CD4-positive, alpha-beta T cell treated with Interleukin-10 for 1 hour (primary cell): ENCODE measurements at places on chromosomes 13 and 19.

- no peak for DNase-seq
Observed at GRCh38 chr19:5993201-5993600, 15.3 kb upstream of the RANBP3 start.

- peak; percentile 68 for DNase-seq
Observed at GRCh38 chr19:55467236-55468053, 2.9 kb upstream of the C19orf85 start.

GRCh38 chr13:39521701-39522100 lies 81.3 kb downstream of the LHFPL6 start:
- DNase-seq: no peak

DNA sequence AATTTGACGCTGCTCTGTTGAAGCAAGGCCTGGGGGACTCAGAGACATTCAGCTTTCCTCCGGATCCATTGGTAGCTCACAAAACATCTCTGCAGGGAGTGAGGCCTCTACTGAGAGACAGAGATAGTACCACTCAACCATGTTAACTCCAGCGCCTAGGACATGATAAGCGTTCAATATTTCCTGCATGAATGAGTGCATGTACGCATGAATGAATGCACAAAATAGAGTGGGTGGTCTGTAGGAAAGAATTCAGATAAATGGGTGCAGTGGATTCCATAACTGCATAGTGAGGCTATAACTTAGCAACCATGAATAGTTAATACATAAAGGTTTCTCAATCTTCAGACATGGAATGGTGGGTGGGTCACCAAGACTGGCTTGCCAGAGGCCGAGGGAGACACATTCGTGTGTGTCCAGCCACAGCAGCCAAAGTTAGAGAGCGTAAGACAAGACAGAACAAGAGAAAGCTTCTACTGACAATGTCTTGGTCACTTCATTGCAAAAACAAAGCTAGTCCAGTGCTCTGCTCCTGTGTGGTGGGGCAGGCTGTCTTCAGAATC lies 36.3 kb upstream of the RCBTB2 start:
- no peak for DNase-seq

DNA sequence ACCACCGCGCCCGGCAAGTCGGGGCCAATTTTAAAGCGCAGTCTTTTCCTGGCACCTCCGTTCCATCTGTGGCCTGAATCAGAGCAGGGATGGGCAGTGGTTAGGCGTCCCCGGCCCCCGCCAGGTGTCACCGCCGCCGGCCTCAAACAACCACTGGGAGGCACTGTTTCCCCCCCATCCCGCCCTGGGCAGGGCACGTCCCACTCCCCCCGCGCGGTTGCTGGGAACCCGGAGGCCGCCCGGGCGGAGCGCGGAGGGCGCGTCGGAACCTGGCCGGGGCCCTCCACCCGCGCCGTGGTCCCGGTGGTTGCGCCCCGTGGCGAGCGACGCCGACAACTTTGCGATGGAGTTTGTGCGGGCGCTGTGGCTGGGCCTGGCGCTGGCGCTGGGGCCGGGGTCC lies at the start of gene GRIN3B:
GRIN3B (plus strand) TSS at position 325 of the 400 bp plus-strand sequence; CDS start at position 344, 19 bp downstream.
- DNase-seq: peak; percentile 74

DNA sequence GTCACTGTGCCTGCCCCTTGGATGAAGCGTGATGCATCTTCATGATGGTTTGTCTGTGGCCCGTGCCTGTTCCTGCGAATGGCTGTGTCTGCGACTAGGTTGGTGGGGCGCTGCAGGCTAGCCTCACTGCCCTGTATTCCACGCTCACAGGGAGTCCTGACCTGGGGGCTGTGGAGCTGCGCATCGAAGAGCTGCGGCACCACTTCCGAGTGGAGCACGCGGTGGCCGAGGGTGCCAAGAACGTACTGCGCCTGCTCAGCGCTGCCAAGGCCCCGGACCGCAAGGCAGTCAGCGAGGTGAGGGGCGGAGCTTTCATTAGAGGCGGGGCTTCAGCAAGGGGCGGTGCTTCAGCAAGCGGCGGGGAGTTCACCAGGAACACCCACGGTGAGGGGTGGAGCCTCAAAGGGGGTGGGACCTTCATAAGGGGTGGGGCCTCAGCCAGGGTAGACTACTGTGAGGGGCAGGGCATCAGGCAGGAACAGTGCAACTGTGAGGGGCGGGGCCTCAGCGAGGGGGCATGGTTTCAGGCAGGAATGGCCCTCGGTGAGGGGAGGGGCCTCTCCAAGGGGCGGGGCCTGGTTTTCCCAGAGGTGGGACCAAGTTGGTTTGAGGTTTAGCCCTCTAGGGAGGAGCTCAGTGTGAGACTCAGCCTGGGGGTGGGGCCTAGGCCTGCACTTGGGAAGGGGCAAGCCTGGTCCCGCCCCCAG lies 17.2 kb downstream of the PKN1 start:
- DNase-seq: peak; percentile 79

DNA sequence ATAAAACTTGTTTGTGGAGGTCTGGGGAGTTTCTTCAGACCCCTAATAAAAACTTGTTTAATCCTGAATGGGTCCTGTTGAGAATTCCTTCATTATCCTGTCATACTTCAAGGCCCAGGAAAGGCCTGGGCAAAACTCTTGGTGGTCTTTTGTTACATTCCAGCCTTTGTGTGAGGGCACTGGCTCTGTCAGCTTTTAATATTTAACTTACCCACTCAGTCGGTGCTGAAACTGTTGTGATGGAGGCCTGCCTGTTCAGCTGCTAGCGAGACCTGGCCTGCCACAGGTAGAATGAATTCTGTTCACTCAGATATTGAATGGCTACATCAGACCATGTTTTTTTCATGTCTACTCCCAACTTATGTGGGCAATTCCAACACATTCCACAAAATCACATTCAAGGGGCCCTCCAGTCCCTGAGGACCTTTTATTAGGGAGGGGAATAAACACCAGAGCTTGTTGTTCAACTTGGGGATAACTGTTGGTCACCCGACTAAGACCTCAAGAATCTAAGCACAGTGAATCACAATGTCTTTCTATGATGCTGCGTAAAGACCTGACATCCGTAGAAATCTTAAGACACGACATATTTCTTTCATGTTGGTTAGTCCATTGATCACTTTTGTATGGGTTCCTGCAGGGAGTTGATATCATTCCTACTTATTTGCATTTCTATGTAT lies 12.5 kb downstream of the NLRP8 start:
- DNase-seq: no peak

- no peak for DNase-seq
Observed at GRCh38 chr13:24348797-24349515, 39.6 kb downstream of the C1QTNF9 start.

DNA sequence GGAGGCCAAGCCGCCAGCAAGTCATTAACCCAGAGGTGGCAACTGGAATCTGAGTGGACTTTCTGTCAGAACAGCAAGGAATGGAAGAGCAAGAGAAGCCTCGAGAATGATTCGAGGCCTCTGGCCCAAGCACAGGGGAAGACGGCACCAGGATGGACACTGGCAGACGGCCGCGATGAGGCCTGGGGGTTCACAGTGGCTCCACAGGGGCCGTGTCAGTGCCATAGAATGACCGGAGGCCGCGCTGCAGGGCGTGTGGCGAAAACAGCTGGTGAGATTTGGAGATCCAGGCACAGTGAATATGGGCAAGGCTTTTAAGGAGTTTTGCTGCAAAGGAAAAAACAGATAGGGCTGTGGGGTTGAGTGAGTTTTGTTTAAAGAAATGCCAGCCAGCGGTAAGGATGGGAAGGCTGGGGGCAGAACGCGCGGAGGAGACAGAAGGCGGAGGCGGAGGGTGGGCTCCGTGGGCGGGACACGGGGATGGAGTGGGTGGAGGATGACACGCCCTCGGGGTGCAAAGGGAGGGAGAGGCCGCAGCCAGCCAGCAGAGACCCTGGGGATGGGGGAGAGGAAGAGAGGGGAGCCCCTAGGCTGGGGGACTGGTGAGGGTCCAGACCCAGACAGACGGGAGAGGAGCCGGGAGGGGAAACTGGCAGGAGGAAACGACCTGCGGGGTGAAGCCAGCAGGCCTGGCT lies 130.5 kb downstream of the RNF17 start:
- no peak for DNase-seq

DNA sequence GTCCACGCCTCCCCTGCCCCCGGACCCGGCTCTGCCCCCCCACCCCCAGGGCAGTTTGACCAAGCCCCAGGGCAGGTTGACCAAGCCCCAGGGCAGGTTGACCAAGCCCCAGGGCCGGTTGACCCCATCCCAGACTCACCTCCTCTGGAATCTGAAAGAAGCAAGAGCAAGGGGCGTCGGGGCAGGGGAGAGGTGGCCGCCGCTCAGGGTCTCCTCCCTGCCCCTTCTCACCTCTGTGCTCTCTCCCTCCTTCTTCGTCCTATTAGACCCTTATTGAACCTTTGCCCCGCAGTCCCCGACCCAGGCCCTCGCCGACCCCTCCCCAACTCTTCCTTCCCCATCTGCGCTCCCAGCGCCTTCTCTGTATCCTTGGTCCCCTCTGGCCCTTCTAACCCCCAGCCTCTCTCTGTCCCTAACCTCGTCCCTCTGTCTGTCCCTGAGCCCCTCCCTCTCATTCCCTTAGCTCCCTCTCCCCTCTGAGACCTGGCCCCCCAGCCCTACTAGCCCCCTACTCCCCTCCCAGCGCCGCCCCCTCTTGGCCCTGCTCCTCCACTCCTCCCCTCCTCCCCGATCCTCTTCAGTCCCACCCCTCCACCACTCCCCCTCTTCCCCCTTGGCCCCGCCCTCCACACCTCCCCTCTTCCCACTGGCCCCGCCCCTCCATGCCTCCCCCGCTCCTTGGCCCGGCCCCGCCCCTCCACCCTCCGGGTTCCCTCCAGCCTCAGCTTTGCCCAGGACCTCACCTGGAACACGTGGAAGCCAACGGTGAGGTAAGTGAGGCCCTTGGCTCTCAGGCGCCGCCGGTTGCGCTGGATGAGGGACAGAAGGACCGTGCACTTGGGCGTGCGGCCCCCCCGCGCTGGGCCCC lies 7.6 kb downstream of the CAPN12 start:
- DNase-seq: peak; percentile 71

DNA sequence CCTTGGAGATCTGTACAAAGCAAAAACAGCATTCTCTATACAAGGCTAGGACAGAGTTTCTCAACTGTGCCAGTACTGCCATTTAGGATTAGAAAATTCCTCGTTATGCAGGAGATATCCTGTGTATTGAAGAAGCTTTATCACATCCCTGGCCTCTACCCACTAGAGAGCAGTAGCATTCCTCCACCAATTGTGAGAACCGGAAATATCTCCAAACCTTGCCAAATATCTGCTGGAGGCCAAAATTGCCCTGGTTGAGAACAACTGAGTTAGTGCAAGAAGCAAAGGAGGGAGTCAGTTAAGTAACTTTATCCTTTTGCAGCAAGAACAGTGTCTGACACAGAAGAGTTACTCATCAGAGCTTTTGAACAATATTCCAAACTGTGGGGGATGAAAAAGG lies 16.2 kb upstream of the FREM2 start:
- no peak for DNase-seq

- DNase-seq: no peak
Observed at GRCh38 chr13:30442926-30443325, 20.6 kb downstream of the UBE2L5 start.

- DNase-seq: no peak
Observed at GRCh38 chr13:113991191-113991669, 17.4 kb upstream of the C13orf46 start.
